ENCODE measurements at places on chromosomes 3 and 15.

GRCh38 chr3:13013994-13014754 is 59.1 kb downstream of the IQSEC1 start:
- no peak for DNase-seq

- DNase-seq: no peak
These were observed 25.6 kb upstream of the ATP2B2 start for GRCh38 chr3:10531031-10531430.

DNA sequence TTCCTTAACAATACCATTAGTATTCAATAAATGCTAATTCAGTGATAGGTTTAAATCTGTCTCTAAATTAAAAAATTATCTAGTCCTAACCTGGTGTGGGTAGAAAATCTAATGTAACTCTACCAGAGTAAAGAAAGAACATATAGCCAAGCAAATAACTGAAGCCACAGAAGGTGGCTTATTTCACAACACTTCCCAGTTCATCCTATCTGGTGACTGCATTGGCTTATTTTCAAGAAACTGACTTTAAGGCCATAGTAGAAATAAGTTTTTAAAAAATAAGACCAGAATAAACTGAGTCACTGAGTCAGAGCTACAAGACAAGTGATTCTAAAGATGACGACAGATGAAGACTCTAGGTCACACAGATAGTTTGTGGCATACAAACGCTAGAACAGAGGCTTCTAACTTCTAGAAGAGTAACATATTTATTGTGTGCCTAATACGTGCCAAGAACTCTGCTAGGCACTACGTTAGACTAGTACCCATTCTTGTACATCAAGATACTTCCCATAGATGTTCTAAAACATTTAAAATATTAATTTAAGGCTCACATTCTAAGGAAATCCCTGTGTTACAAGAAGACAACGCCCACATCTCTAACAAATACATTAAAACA is 25.9 kb downstream of the TMCC1 start:
- no peak for DNase-seq

DNA sequence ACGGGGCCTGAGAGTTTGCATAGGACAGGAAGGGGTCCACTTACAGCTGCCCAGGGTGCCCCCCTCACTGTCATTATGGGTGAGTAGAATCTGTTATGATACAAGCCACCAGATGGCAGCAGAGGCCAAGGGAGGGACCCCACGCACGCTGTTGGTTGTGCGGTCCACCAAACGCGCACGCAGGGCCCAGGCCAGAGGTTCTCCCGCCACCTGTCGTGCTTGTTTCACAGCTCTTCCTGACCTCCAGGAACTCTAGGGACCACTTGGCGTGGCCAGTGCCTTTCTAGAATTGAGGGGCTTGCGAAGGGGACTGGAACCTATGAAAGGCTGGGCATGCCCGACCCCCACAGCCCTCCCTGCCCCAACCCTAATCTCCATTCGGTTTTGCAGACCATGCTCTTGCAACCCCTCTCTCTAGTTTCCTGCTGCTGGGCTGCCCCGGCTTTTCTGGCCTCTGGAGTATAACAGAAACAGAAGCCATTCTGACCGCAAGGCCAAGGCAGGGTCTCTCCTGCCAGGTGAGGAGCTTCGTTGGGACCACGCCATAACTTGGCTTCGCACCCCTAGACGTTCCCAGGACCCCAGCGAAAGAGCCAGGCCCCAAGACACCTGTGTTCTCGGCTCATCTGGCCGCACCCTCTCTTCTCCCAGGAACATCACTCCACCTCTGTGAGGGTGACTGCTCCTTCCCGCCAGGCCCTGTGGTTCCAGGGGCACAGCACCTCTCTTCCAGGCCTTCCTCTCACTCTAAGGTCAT is 46.0 kb downstream of the ALDH1L1 start:
- peak; percentile 24 for DNase-seq

GRCh38 chr15:29693225-29693624 is 129.0 kb downstream of the TJP1 start:
- DNase-seq: no peak

- no peak for DNase-seq
These were observed 194.3 kb downstream of the CBLB start for GRCh38 chr3:105674437-105675065.

- no peak for DNase-seq
These were observed 98.4 kb downstream of the IQSEC1 start for GRCh38 chr3:12974819-12975218.
